Activated CD4-positive, alpha-beta T cell treated with anti-CD3 and anti-CD28 coated beads for 24 hours (primary cell): ENCODE measurements at places on chromosomes 4 and X.
A peak's percentile ranks its signal among the peaks of the same experiment; 100 is the strongest.

DNA sequence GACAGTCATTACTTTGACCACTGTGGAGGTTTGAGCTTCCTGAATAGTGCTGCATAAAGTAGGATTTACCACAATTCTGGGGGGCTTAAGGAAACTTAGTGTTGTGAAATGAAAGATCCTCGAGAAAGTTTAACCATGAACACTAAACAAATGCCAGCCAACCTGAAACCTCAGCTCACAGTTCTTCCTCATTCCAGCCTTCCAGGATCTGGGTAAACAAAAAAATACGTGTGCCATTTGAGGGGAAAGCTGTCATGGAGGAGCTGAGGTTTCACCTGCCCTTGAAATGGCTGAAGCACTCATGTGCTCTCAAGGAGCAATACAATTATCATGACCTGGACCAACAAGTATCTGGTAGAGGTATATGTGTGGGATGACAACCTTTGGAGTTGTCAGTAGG is 142.7 kb downstream of the NPNT start:
- DNase-seq = no peak

- DNase-seq = no peak
These were observed 45.3 kb downstream of the ANK2 start for GRCh38 chr4:113094802-113095201.

DNA sequence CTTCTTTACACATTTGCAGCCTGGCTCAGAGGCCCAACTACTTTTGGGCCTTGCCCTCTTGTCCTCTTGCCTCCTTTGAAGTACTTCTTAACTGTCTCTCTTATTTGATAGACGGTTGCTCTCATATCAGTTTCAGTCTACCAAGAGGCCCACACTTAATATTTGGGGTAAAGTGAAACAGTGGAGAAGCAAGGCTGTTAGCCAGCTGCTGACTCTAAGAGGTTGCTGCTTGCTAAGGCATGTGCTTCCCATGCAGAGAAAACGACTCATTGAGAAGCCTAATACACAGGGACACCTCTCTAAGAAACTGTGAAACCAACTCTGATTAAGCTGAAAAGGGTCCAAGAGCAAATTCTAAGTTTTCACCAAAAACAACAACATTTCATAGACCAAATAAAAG is 94.6 kb downstream of the PPP3CA start:
- no peak for DNase-seq

DNA sequence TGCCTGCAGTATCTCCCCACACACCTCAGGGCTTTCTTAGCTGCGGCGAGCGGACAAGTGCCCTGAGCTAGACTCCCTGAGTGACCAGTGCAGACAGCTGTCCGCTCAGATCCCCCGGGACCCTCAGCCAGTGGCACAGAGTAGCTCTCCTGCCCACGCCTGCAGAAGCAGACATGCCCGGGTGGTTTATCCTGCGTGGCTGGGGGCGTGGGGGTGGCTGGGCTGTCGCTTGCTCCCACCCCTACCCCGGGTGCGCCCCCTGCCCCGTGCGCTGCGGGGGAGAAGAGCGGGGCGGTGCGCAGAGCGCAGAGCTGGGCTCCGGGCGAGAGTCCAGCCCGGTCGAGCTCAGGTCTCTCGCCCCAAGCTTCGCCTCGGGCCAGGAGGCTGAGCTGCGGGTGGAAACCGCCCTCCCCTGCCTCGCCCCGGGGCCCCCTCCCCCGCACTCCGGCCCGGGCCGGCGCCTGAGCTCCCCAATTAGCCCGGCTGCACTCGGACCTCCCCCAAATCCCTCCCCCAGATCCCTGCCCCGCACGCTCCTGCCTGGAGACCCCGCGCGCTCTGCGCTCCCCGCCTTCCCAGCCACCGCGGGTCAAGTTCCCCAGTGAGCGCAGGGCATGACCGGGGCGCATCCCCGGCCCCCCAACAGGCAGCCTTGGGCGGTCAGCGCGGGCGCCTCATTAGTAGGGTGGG is 11.7 kb upstream of the SHOX start:
- no peak for DNase-seq

GRCh38 chr4:76563454-76564122 is 128.6 kb downstream of the SHROOM3 start:
- no peak for DNase-seq

DNA sequence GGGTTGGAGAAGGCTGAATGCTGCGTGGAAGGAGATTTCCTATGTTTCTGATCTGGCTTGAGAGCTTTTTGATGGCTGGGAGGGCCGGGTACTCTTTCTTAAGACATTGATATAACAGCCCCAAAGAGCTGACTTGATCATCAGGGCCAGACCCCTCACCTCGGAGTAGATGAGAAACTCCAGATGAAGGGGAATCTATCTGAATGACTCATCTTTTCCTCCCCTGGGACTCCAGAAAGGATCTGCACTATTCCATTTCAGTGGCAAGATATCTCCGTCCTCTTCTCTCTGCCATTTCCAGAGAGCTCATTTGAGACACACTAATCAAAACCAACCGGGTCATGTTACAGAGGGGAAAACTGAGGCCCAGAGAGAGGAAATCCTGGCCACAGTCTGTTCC is 92.9 kb upstream of the MSX1 start:
- DNase-seq = no peak

GRCh38 chr4:136741468-136741867 is 790.8 kb downstream of the PCDH18 start:
- DNase-seq = no peak

- DNase-seq = no peak
These were observed 393.6 kb downstream of the GRXCR1 start for GRCh38 chr4:43286137-43286536.

DNA sequence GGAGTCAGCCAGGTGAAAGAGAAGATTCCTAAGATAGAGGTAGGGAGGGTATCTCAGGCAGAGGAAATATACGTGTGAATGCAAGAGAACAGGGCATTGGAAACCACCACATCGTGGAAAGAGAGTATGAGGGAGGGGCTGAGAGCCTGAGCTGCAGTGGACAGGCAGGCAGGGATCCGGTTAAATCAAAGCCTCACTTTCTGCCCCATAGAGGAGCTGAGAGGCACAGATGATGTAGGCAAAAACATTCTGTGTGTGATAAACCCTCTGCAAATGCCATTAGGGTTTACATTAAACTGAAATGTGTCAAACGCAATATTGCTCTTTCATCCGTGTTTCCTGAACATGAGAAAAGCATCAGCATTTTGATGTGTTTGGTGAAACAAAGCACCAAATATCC is 298.1 kb upstream of the TAPT1 start:
- no peak for DNase-seq

DNA sequence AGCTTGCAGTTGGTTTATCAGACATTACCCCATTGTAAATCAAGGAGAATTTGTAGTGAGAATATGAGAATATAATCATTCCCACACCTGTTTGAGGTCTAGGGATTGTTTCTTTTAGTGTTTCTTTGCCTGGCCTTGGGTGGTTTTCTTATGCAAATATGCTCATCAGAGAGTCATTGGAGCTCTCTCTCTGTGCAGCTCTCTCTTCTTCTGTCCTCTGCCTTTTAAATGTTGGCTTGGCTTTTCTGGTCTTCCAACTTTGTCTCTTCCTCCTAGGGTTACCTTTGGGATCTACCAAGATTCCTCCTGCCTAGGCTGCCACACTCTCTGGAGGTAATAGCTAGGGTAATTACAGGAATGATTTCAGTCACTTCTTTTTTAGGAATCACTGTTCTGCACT is 102.3 kb upstream of the ARSJ start:
- DNase-seq = no peak

GRCh38 chr4:6779667-6780565 is 2.6 kb upstream of the KIAA0232 start:
- no peak for DNase-seq

GRCh38 chr4:2365054-2365912 is 53.2 kb downstream of the ZFYVE28 start:
- no peak for DNase-seq

DNA sequence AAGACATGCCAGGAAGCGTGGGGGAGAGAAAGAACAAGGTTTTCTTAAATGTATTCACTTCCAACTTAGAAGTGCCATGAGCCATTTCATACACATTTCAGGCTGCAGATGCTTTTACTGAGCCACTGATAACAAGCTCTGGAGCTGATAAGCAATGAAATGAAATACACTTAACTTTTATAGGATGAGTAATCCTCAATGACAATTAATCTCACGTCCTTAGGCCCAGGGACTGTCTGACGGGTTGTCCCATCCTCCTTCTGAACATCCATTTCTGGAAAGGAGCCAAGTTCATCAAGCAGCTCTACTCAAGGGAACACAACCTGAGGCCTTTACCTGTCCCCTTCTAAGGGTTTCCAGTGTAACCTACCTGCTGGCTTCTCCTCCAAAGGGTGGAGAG is 121.2 kb downstream of the PARM1 start:
- no peak for DNase-seq

DNA sequence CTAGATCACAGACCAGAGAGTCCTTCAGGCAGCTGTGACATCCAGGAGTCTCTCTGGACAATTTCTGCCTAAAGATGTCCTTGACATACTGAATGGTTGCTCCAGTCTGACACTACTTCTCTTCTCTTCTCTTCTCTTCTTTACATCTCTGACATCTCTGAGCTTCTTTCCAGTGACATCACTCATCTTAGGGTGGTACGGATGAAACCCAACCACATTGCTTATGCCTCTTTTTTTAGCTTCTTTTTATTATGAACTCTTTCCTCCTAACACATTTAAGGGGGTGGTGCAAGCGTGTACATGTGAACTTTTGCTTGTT is 39.4 kb upstream of the IRF2 start:
- DNase-seq = no peak

DNA sequence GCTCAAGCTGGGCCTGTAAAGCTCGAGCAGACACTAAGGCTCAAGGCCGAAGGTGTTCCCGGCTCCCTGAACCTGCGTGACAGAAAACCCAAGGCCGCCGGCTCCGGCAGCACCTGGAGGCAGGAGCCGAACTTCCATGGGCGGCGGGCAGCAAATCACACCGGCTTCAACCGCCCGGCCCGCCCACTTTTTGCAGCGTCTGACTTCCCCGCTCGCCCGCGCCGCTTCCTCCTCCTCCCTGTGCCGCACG is 940 bp upstream of the NSD2 start:
- peak; percentile 80 for DNase-seq

DNA sequence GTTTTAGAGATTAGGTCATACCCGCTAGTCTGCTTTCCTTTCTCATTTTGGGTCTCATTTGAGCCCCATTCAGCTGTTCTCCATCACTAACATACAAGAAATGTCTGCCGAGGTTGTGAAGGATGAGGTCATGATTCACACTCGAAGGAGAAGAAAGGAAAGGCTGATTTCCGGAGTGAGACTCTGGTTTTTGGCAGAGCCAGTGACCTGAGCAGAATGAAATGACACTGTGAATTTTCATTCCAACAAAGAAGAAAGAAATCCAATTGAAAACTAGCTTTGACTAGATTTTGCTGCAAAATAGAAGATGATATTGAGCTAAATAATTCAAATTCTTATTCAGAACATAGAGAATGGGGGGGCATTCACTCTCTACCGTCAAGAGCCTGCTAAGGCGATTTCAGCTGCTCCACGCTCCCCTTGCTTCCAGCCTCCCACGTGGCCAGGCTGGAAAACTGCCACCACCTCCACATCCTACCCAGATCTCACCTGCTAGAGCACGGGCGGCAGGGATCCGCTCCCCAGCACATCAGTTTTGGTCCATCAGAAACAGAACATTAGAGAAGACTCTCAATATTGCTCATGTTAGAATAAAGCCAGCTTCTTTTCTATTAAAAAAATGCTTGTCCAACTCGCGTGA is 39.0 kb downstream of the F11 start:
- DNase-seq = no peak

DNA sequence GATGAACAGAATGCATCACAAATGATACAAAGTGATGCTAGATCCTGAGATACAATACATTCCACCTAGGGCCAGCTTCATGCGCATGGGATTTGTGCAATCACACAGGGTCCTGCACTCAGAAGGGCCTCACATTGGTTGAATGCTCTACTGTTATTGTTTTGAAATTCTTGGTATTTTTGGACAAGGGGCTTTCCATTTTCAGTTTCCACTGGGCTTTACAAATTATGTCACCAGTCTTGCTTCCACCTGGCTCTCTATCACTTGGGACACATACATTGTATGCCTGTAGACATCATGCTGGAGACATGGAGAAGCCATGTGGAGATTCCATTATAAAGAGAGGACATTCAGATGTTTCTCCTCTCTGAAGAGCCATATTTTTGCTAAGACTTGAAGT is 155.8 kb downstream of the NAA11 start:
- DNase-seq = no peak
